Activated naive CD4-positive, alpha-beta T cell treated with anti-CD3 and anti-CD28 coated beads, Interleukin-2, amount 50 U/mL, for 72 hours (primary cell): ENCODE measurements at places on chromosomes 2 and 18. TPM values are rescaled to one million over a fixed set of nuclear protein-coding genes. Genes with fewer than 3 reads are reported as not detected.

The CMPK2 gene
- total RNA-seq, result 1.6 TPM

The CD28 gene
- total RNA-seq, result 159 TPM

The OSGEPL1 gene
- 11.8 TPM for total RNA-seq

DNA sequence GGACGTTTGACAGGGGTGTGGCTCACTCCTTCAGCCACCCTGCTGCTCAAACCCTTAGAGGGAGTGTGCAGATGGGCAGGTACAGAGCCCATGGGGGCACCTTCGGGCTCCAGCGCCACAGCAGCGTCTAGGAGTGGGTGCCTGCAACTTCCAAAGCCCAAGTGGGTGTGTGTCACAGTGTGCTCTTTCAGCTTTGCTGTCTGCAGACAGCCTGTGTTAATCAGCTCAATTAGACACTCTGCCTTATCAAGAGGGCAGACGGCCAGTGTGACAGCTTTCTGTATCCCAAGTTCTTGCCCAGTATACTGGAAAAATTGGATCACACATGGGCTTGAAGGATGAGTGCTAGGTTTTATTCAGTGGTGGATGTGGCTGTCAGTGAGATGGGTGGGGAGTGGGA lies 96.7 kb downstream of the AP1S3 start:
- no peak for DNase-seq

DNA sequence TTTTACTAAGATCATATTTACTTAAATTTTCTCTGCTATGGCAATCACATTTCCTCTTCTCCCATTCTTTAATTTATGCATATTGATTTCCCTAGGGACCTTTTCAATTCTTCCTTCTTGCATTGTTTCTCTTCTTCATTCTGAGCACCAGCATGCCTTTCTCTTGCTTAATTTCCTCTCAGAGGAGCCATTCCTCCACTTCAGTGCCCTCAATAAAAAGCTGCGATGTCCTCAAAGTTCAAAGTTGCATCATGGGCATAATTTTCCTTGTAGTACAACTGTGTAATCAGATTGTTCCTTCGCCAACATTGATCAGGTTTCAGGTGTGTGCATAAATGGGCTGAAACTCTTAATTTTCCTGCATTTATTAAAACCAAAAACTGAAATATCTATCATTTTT lies 21.8 kb upstream of the CD226 start:
- no peak for DNase-seq

DNA sequence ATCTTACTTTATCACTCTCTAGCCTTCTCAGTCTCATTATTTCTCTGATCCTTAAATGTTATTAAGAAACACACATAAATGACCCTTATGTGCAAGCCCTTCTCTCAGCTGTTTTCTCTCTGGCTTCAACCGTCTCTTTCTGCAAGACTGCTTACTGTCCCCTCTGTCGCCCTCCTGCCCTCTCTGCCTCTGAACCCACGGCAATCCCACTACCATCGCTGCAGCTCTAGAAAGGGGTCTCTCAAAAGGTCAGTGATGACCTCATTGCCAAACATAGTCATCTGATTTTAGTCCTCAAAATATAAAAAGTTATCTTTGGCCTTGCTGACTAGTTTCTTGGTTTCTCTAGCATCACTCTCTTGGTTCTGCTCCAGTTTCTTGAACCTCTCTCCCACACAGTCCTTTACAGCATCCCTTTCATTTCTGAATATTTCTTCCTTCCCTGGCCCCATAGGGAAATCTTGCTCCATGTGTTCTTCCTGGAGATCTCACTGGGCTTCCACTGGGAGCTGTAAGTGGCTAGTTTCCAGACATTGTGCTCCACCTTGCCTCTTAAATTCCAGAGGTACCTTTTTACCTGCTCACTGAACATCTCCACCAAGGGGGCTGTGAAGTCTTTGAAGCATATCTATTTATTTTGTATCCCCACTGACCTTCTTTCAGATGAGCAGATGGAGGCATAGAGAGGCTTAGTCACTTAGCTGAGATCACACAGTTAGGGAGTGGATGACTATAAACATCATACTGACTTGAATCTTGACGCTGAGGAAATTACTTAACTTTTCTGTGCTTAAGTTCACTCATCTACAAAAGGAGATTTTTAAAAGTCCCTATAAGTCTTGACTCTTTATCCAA lies 96.2 kb downstream of the PDE1A start:
- no peak for DNase-seq

The CRACDL gene
- 0.12 TPM for total RNA-seq

DNA sequence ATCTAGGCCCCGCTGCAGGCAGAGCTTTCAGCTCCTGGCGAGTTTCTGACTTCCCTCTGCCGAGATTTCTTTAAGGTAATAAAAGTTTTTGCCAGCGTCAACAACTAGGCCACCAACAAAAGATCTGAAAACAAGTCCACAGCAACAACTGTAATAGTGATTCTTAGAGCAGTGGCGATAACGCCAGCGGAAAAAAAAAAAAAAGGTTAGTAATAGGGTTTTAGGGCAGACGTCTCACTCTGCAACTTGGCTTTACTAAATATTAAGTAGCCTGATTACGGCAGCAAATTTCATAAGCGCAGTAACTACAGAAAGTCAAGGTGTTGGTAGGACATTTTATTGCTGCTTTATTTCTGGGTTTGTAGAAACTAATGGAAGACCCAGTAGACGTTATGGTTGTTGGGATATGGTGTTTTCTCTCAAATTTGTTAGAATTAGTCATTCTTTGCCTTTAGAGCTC lies 481 bp downstream of the SLC30A6 start:
- no peak for DNase-seq

- no peak for DNase-seq
Measured at GRCh38 chr2:173058097-173058496, 17.5 kb upstream of the MAP3K20 start.

DNA sequence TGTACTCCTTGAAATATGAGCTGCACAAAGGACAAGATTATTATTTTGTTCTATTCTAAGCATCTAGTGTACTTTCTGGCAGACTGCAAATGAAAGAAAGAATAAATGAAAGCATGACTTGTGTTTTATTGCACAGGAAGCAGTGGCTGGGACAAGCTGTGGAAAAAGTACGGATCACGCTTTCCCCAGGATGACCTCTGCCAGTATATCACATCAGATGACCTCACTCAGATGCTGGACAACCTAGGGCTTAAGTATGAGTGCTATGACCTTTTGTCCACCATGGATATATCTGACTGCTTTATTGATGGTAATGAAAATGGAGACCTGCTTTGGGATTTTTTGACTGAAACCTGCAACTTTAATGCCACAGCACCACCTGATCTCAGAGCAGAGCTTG lies 49.4 kb downstream of the HNMT start:
- no peak for DNase-seq

The ZSWIM2 gene
- total RNA-seq, result not detected

DNA sequence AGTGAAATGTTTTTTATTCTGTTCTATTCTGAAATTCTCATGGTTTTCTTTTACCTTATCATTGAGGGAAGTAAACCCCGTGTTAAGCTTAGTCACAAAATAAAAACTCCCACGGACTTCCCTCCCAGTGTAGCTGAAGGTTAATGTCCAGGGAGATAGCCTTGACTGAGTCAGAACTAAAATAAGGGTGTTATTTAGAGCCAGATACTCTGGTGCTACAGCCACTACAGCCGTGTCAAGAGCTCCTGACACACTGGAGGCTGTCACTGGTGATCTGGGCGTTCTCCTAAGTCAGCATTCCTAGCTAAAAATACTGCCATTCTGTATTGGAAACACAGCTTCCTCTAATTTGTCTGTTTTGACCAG lies 82.0 kb upstream of the RANBP2 start:
- DNase-seq, result no peak

GRCh38 chr2:62740221-62740620 lies 34.7 kb downstream of the EHBP1 start:
- DNase-seq, result no peak

The CROCC2 gene
- not detected for total RNA-seq

- DNase-seq, result no peak
Measured at GRCh38 chr18:10670856-10671255, 145.0 kb downstream of the NAPG start.

The INO80B gene
- 26.2 TPM for total RNA-seq

DNA sequence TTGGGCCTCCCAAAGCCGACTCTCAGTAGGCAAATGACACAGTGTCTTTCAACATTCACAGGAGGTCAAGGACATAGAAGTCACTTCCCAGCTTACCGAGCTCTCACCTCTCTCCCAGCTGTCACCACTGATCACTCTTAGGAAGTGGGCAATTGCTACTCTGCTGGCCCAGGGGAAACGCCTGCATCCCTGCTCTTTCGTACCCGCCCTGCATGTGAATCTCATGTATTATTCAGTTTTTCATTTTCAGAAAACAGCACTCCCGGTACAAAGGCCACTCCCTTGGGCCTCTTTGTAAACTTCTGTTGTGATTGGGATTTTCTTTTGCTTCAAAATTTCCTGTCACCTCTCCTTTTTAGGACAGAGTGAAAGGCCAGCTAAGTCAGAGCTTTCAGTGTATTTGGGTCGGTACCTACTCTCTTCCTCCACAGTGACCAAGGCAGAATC lies 15.4 kb downstream of the MRPL44 start:
- DNase-seq, result no peak

The RANBP2 gene
- 59.6 TPM for total RNA-seq

The CFAP65 gene
- total RNA-seq, result not detected

The KCMF1 gene
- total RNA-seq, result 124 TPM

GRCh38 chr2:172091761-172092566 lies 6.7 kb downstream of the DLX1 start:
- no peak for DNase-seq

The B4GALT6 gene
- 0.64 TPM for total RNA-seq

The PUS10 gene
- total RNA-seq, result 13.4 TPM

DNA sequence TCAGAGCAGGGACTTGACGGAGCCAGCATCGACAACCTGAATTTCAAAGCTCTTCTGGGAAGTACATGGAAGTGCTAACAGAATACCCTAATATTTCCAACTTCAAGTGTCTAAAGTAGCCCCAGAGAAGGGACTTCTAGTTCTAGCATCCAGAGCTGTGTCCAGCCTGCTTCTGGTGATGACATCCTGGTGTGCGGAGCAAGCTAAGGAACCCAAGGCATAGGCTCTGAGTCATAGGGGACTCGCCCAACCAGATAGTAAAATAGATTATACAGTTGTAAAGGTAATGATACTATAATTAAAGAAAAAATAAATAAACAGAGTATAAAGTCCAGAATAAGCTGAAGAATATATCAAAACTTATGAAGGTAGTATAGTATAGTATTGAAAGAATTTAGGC lies 108.1 kb upstream of the SERPINE2 start:
- DNase-seq, result no peak
